ENCODE measurements at places on chromosomes 4 and X.

DNA sequence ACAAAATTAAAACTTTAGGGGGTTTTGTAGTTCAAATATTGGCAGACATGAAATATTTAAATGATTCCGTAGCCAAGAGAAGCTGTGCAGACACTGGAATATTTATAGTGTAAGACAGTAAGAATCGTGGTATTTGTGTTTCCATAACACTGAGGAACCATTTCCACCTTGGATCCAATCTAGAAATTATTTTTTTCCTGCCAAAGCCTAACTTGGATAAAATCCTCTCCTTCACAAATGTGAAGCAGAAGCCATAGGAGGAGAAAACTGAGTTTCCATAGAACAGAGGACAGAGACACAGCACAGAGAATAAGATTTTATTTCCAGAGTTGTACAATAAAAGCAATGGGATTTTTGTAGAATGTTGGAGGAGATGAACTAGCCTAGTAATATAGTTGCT is 19.9 kb upstream of the SRPX start:
- DNase-seq: no peak

- no peak for DNase-seq
These were observed 17.9 kb downstream of the PRKX start for GRCh38 chrX:3695536-3695935.

GRCh38 chrX:17692709-17693346 is 44.5 kb upstream of the SCML1 start:
- no peak for DNase-seq

GRCh38 chr4:44425614-44426208 is 22.9 kb downstream of the KCTD8 start:
- DNase-seq: no peak

DNA sequence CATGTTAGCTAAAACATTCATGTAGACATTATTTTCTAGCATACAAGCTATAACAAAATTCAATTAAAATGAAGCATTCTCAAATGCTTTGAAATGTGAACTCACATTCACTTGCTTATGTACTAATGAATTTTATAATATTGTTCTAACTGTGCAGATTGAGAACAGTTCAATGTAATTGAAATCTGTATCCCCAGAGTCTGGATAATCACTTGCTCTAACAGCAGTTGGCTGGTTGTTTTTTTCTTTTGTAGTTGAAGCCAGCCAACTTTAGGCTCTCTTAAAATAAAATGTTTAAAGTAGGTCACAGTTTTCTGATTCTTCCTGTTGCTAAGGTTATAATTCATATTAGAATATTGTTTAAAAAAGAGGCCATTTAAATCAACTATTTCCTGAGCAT is 438.9 kb downstream of the NAF1 start:
- DNase-seq: no peak

- DNase-seq: no peak
These were observed 374.3 kb downstream of the SPRY1 start for GRCh38 chr4:123770884-123771283.

GRCh38 chr4:84366907-84367306 is 132.2 kb downstream of the NKX6-1 start:
- no peak for DNase-seq

DNA sequence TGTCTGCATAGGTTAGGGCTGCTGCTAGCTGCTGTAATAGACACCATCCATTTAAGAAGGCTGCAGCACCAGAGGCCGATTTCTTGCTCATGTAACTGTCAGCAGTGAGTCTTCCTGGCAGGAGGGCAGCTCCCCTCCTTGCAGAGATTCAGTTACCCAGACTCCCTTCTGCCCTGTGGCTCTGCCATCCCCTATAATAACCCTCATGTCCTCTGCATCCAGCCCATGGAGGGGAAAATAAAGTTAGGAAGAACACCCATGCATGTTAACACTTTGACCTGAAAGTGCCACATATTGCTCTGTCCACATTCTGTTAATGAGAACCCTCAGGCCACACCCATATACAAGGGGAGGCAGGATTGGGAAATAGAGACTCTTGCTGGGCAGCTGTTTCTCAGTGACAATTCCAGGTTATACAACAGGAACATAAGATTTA is 5.4 kb downstream of the STBD1 start:
- no peak for DNase-seq

DNA sequence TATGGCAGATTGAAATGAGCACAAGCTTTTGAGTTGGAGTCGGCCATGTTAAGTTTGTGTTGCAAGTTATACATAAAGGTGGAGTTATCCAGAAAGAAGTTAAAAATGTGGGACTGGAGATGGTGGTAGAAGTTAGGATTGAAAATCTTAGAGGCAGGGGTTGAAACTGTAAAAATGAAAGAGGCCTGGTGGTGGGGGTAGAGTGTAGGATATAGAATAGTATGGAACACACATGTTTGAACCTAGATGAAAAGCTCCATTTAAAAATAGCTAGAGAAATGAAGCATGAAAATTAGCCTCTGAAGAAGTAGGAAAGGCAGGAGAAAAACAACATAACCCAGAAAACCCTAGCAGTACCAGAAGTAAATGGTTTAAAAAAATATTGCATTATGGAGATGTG is 131.8 kb upstream of the ENPEP start:
- no peak for DNase-seq

DNA sequence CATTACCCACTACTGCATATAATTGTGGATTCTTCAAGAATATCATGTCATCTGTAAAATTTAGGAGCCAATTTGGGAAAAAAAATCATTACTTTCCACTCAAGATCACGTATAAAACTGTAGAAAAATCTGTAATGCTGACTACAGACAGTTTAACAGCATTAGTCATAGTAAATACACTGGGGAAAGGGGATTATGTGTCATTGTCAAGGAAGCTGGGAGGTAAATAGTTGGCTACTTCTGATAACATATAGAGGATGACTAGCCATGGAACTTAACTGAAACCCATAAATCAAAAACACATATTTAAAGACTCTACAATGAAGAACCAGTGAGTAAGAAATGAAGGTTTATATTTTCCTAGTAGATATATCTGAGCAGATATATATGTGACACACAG is 1666.4 kb upstream of the IGFBP7 start:
- no peak for DNase-seq

- DNase-seq: no peak
These were observed 34.7 kb downstream of the VSIG4 start for GRCh38 chrX:66004928-66005829.

DNA sequence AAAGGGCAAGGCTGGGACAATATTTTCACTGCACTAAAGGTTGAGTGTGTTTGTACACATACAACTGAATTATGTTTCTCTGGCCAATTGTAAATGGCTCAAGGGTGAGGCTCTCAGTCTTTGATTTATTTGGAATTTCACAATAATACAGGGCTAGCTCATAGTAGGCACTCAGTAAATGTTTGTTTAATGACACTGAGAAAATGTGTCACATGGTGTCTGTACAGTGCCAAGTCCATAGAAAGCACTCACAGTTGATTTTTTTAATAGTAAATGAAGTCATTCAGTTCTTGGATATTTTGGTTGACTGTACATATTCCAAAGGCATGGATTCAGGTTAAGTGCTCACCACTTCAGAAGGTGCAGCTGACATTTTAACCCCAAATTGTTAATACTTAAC is 176.4 kb downstream of the IL1RAPL2 start:
- no peak for DNase-seq

DNA sequence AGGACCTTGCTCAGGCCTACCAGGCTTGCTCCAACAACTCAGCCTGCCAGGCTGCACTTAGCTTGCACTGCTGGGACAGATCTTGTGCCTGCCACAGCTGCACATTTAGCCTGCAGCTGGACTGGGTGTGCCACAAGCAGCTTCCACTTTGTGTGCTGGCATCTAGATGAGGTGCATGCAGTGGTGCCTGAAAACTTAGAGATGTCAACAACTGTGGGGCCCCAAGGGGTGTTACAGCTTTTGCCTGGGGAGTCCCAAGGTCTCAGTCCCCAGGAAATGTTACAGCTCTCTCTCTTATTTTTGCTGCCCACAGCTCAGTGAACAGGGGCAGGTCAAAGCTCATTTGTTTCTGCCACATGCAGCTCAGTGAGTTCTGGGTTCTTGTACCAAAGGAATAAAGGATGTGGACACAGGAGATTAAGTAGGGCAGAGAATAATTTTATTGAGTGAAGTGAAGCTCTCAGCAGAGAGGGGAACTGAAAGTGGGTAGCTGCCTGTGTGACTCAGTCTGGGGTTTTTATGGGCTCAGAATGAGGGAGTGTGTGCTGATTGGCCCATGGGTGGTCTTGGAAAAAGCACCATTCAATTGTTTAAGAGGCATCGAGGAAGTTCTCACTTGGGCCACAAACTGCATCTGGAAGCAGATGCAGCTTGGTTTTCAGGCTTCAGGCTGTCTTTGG is 828.3 kb downstream of the TECRL start:
- DNase-seq: no peak

DNA sequence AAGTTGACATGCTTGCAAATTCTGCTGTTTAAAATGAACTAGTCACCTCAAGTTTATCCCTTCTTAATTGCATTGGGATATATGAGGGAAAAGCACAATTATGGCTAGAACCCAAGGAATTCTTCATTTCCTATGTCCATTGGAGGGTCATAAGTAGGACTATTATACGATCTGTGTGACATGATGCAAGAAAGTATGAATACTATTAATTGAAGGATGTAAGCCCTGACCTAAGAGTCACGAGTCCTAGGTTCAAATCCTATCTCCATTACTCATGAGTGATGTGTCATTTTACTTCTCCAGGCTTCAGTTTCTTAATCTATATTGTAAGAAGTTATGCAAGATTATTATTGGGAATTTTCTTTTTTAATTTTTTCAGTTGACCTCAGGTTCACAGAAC is 542.9 kb upstream of the GRIA3 start:
- DNase-seq: no peak

- no peak for DNase-seq
These were observed 63.7 kb upstream of the CD99 start for GRCh38 chrX:2627272-2627867.

DNA sequence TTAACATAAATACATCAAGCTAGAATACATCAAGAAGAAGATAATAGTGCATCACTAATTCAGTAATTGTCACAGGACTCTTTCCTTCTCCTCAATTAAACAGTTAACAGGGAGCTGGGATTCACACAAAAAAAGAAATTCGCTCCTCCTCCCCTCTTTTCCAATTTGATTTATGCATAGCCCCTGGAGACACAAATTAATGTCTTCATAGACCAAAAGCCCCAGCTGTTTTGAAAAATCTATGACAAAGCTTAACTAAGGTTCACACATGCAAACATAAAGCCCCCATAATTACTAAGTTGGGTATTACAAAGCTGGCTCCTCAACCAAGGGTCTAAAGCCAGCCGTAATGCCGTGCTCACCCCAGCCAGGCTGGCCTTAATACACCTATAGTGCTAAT is 61.2 kb downstream of the ENOX2 start:
- no peak for DNase-seq

DNA sequence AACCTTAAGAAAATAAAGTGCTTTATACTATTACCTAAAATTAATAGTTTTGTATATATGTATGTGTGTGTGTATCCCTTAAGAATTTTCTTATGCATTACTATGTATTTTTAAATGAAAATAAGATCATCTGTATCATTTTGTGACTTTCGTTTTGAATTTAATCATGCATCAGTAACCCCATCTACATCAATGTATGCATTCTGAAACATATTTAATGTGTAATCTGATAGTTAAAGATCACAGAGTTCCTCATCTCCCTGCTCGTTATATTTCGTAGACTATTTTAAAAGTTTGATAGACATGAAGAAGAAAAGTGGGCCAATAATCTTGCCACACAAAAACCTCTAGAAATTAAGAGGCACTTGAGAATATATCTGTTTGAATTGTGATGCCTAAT is 7.4 kb downstream of the BMPR1B start:
- DNase-seq: no peak

DNA sequence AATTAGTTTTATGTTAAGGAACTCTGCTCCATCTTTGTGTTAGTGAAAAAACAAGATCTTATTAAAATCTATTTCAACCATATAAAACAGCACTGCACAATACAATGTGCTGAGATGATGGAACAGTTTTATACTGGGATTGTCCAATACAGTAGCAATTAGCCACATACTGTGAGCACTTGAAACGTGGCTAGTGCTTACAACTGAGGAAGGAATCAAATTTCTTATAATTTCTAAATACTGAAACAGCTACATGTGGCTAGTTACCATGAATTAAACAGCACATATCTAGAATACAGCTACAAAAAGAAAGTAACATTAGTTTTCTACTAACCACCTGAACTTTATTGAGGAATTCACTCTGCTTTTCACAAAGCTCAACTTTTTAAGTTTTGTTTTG is 14.7 kb downstream of the NFXL1 start:
- DNase-seq: no peak

DNA sequence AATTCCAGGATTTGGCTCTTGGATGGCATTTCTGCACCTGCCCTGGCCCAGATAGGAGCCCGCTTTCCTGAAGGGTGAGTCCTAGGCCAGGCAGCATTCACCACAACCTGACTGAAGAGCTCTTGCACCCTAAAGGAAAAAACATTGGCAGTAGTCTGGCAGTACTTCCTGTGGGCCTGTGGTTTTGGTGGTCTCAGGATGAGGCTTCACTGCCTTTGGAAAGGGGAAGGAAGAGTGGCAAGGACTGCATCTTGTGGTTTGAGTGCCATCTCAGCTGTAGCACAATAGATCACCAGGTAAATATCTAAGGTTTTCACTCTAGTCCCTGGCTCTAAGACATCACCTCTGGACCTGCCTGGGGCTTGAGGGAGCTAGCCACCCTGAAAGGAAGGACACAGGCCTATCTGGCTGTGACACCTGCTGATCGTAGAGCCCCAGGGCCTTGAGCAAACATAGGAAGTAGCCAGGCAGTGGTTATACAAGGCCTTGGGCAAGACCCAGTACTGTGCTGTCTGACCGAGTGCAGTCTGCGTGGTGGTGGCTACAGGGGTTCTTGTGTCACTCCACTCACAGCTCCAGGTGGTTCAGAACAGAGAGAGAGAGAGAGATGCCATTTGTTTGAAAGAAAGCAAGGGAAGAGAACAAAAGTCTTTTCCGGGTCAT is 28.5 kb upstream of the PRRG1 start:
- DNase-seq: no peak

- DNase-seq: no peak
These were observed 676.7 kb upstream of the LCORL start for GRCh38 chr4:18698119-18698883.

- DNase-seq: no peak
These were observed 66.9 kb downstream of the MANBA start for GRCh38 chr4:102693861-102694260.

- DNase-seq: no peak
These were observed 12.4 kb downstream of the UTP3 start for GRCh38 chr4:70700712-70701111.

All from type B pancreatic cell (in vitro differentiated cells).